HepG2 (cell line): ENCODE measurements at places on chromosomes 7 and 10. TPM values are rescaled to one million over a fixed set of nuclear protein-coding genes. Genes with fewer than 3 reads are reported as not detected.

GNAT3 gene
- not detected in 2 replicates for total RNA-seq

LIPF gene
- not detected in 2 replicates for total RNA-seq

COL28A1 gene
- 0.07 TPM in 1 of 2 replicates, not detected in the other for total RNA-seq

FAM180A gene
- total RNA-seq = not detected in 2 replicates

PPP1R17 gene
- not detected in 2 replicates for total RNA-seq

MKI67 gene
- 22.9 and 54.3 TPM in 2 replicates for total RNA-seq

PRKG1 gene
- total RNA-seq = not detected in 2 replicates

TACR2 gene
- not detected in 2 replicates for total RNA-seq

GBX1 gene
- not detected in 2 replicates for total RNA-seq

UBE2D1 gene
- total RNA-seq = 6.2 and 7.9 TPM in 2 replicates

ZNF212 gene
- 3.8 and 4.3 TPM in 2 replicates for total RNA-seq

NEBL gene
- total RNA-seq = not detected in 2 replicates

SH2D4B gene
- not detected in 2 replicates for total RNA-seq

SLC26A3 gene
- total RNA-seq = 0.08 and 0.11 TPM in 2 replicates

ADAM8 gene
- total RNA-seq = 0.07 and 0.93 TPM in 2 replicates

INMT gene
- total RNA-seq = not detected in 2 replicates

COL17A1 gene
- not detected in 2 replicates for total RNA-seq

ASB4 gene
- total RNA-seq = 1.1 and 1.3 TPM in 2 replicates

NKX6-2 gene
- not detected in 2 replicates for total RNA-seq

GDI2 gene
- 477 and 756 TPM in 2 replicates for total RNA-seq
